Activated CD8-positive, alpha-beta memory T cell treated with anti-CD3 and anti-CD28 coated beads, Interleukin-2, amount 10 ng/mL, durations not matched to agents 7 days and 5 days (primary cell): ENCODE measurements at places on chromosomes 4 and X. TPM values are rescaled to one million over a fixed set of nuclear protein-coding genes. Genes with fewer than 3 reads are reported as not detected.

- DNase-seq: no peak
Measured at GRCh38 chr4:24674279-24674678, 89.9 kb upstream of the DHX15 start.

GRCh38 chr4:100913685-100914084, 395.9 kb upstream of the EMCN start:
- no peak for DNase-seq

DNA sequence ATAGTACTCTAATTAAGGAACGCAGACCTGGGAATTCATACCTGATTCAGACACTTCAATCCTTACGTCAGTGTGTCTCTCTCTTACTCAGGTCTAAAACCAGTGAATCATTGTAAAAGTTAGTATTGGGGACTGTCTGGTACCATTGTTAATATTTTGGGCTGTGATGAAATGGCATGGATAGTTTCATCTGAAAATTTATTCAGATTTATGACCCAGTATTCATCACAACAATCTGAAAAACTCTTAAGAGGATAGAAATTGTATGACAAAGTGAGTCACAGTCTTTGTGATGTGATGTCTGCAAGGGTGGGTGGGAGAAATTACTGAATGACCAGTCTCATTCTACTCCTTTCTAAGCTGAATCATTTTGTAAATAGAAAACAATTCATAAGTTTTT, 10.3 kb downstream of the FGF2 start:
- DNase-seq: no peak

SPANXN3 gene
- total RNA-seq: not detected

- DNase-seq: no peak
Measured at GRCh38 chr4:173237152-173237551, 68.5 kb downstream of the GALNT7 start.

DNA sequence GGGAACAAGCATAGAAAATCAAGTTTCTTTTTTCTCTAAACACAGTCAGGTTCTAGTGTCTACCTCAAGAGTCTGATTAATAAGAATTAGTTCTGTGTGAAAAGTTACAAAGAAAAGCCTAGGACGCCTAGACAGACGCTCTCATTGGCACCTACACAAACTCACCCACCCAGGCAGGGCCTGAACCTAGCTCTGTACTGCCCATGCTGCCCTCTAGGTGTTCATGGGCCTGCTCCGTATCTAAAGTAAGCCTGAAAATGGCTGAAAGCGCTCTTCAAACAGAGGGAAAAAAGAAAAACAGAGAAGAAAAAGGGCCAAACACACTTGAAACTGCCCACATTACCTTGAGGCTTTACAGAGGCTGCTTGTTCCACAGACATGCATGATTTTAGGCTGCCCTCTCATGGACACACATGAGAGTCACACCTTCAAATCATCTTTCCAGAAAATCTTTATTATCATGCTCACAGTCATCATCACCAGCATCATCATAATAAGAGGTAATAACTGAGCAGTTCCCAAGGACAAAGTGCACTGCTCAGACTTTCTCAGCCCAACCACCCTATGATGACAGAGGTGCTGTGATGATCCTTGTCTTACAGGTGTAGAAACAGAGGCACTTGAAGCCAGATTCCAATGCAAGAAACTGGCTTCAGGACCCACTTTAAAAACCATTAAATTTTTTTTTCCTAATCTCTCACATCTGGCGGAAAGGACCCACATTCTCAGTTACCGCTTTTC, 49.6 kb downstream of the MAP7D2 start:
- DNase-seq: no peak

POU3F4 gene
- total RNA-seq: not detected

DNA sequence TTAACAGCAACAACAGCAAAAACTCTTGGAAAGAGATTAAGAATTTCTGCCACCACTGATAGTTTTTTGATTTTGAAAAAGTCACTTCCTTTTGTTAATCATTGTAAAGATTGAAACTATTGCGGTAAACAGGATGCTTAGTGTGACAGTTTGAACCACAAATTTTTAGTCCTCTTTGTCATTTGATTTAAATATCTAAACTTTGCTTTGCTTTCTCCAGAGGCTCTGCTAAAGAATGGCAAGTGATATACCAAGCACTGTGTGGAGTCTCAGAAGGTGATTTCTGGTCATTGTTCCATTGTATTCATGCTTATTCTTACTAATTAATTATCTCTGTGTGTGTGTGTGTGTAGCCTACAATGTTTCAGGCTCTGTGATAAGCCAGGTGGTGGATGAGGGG, 155.6 kb downstream of the BMPR1B start:
- no peak for DNase-seq

DNA sequence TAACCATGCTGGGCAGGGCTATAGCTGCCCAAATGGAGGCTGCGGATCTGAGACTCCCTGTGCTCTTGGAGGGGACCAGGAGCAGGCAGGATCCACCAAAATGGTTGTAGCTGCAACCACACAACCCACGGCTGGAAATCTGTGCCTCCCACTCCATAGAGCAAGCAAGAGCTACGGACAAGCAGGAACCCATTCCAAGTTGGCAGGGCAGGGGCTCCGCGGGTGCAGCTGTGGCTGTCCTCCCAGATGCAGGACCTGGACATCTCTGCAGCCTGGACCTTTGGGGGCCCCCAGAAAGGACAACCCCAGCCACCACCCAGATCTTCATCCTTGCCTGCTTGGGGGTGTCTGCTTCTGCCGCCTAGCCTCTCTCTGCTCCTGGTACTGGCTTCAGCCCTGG, 154.1 kb upstream of the TRAM1L1 start:
- DNase-seq: no peak

DNA sequence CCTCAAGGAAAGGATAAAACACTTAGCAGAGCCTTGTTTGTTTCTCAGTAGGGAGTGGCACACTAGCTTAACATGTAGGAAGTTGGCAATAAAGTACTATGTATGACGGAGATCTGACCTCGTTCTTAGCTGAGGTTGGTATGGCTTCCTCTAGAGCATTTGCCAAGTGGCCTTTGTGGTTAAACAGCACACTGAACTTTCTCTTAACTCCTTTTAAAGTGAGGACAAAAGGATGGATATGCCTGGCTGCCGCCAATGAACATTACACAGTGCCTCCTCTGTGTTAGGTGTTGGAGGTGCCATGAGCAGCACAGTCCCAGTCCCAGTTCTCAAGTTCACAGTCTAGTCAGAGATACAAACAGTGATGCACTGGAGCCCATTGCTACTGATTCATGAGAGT, 54.4 kb downstream of the VGLL1 start:
- DNase-seq: peak; percentile 54

FAM9B gene
- total RNA-seq: not detected

CYTL1 gene
- total RNA-seq: not detected

DNA sequence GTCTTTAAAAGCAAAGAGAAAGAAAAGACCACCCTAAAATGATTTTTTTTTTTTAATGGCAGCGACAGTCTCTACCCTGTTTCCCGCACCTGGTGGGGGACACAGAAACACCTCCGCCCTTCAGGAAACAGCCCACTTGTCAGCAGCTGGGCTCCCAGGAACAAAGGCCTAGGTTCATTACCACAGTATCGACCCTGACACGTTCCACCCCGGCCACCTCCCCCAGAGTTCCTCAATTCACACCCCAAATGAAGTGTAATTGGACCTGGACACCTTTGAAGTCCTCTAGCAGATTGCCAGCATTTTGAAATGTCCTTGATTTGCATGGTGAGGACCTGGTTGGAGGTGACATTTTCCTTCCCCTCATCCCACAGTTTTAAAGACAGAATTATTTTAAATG, 175.0 kb upstream of the BCOR start:
- no peak for DNase-seq

- DNase-seq: no peak
Measured at GRCh38 chr4:163167333-163167626, 590 bp upstream of the NAF1 start.

KIAA0232 gene
- total RNA-seq: 17.5 TPM

DNA sequence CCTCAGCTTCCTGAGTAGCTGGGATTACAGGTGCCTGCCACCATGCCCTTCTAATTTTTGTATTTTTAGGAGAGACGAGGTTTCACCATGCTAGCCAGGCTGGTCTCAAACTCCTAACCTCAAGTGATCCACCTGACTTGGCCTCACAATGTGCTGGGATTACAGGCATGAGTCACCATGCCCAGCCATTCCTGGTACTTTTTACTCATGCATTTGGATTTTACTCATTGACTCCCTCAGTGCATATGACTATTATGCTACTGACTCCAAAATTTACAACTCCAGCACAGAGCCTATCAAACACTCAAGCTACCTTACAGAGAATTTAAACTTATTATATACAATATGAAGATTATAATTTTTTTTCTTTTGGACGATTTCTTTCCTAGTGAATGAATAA, 199.9 kb downstream of the CXXC4 start:
- DNase-seq: no peak

GRCh38 chr4:73721435-73721834, 18.9 kb upstream of the CXCL8 start:
- DNase-seq: no peak

DNA sequence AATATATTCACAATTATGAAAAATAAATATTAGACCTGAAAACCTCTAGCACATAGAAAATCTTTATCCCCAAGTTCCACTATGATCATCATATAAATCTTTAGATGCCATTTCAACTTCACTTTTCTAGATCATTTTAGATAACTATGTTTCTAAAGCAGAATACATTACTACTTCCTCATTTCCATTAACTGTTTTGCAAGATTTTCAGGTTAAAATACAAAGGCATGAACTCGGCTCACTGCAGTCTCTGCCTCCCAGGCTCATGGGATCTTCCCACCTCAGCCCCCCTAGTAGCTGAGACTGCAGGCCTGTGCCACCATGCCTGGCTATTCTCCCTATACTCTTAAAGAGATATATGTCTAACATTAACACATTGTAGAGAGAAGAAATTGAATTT, 1365.9 kb upstream of the AGA start:
- DNase-seq: no peak

- no peak for DNase-seq
Measured at GRCh38 chr4:27020203-27020602, 159.6 kb downstream of the STIM2 start.
